ENCODE measurements at places on chromosomes 11 and 22. TPM values are rescaled to one million over a fixed set of nuclear protein-coding genes. Genes with fewer than 3 reads are reported as not detected.

The OR8A1 gene
- not detected for total RNA-seq

The ASPHD2 gene
- 14.1 TPM for total RNA-seq

The CDC42BPG gene
- total RNA-seq, result 0.50 TPM

The RCOR2 gene
- 0.25 TPM for total RNA-seq

The SLC25A18 gene
- total RNA-seq, result not detected

The PATZ1 gene
- 34.4 TPM for total RNA-seq

The MRGPRX3 gene
- not detected for total RNA-seq

The HBE1 gene
- total RNA-seq, result not detected

The SYT9 gene
- total RNA-seq, result not detected

The IFT27 gene
- 26.9 TPM for total RNA-seq

The GPR83 gene
- total RNA-seq, result 0.11 TPM

The VPS11 gene
- 36.5 TPM for total RNA-seq

The GSTT2B gene
- total RNA-seq, result not detected

The MS4A12 gene
- total RNA-seq, result not detected

The FOLR1 gene
- total RNA-seq, result not detected

The SCGB2A2 gene
- total RNA-seq, result not detected

The LSP1 gene
- total RNA-seq, result 600 TPM

The OR51I2 gene
- not detected for total RNA-seq

The IL18BP gene
- 15.7 TPM for total RNA-seq

The GAB4 gene
- not detected for total RNA-seq

The SPA17 gene
- total RNA-seq, result 2.3 TPM

The BATF2 gene
- total RNA-seq, result not detected

The NAA40 gene
- 36.9 TPM for total RNA-seq

The LZTR1 gene
- 68.4 TPM for total RNA-seq

The SPTBN2 gene
- total RNA-seq, result 0.80 TPM

The MIOX gene
- total RNA-seq, result 0.14 TPM

The MCHR1 gene
- total RNA-seq, result not detected

The NTM gene
- total RNA-seq, result not detected

The ARFGAP2 gene
- total RNA-seq, result 97.0 TPM

The SMC1B gene
- 0.68 TPM for total RNA-seq

The CHRM1 gene
- total RNA-seq, result not detected

The PNPLA5 gene
- total RNA-seq, result not detected

The MMP7 gene
- not detected for total RNA-seq

The LRRC55 gene
- total RNA-seq, result not detected

The TMEM86A gene
- total RNA-seq, result 1.1 TPM

The RCN1 gene
- 21.2 TPM for total RNA-seq

The MLC1 gene
- total RNA-seq, result 0.55 TPM

The LRRC75B gene
- total RNA-seq, result 2.2 TPM

The BIK gene
- 2.0 TPM for total RNA-seq

The ELFN2 gene
- 0.20 TPM for total RNA-seq

The NRXN2 gene
- total RNA-seq, result 0.05 TPM

The FOLH1 gene
- not detected for total RNA-seq

The RBMXL2 gene
- total RNA-seq, result not detected
